Activated CD8-positive, alpha-beta memory T cell treated with anti-CD3 and anti-CD28 coated beads for 4 hours (primary cell): ENCODE measurements at places on chromosomes 11 and 22.
A peak's percentile ranks its signal among the peaks of the same experiment; 100 is the strongest.

DNA sequence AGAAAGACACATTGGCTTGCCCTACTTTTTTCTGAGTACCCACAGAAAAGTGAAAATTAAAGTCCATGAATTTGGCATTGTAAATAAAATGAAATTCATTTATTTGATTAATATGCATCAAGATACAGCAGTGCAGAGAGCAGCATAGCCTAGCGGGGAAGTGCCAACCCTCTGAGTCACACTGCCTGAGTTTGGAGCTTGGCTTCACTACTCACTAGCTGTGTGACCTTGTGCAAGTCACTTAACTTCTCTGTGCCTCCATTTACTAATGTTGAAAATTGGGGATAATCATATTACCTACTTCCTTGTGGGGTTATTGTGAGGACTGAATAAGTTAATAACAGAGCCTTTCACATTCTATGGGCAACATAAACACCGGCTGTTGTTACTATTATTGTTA is 111.5 kb upstream of the CSNK2A3 start:
- no peak for DNase-seq

DNA sequence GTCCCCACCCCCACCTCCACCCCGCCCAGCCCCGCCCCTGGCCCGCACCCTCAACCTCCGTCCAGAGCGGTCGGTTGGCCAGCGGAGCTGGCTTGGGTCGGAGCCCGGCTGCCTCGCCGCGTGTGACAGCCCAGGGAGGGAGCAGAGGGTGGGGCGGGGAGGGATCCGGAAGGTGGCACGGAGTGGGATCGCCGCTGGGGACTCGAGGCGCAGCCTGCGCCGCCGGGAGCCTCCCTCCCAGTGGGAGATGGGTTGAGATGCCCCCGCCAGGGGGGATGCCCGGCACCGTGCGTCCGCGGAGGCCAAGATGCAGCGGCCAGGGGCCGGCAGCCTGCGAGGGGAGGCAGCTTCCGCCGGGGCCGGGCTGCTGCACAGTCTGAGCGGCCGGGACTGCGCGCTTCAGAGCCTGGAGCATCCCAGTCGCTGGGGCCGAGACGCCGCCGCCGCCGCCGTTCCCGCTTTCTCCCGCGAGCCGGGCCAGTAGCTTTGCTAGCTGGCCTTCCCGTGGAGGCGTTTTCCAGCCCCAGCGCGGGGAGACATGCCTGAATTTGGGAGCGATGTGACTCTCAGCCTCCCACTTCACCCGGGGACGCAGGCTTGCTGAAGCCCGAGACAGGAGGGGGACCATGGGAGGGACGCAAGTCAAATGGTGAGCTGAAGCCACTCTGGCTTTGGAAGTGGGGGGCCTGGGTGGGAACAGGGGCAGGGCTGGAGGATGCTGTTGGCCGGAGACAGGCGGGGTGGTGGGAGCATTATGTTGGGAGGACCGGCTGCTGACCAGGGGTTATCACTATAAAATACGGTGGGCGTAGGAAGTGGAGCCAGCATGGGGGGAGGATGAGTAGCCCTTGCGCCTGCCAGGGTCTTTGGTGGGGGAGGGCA is 40.2 kb downstream of the DIXDC1 start:
- DNase-seq: no peak

DNA sequence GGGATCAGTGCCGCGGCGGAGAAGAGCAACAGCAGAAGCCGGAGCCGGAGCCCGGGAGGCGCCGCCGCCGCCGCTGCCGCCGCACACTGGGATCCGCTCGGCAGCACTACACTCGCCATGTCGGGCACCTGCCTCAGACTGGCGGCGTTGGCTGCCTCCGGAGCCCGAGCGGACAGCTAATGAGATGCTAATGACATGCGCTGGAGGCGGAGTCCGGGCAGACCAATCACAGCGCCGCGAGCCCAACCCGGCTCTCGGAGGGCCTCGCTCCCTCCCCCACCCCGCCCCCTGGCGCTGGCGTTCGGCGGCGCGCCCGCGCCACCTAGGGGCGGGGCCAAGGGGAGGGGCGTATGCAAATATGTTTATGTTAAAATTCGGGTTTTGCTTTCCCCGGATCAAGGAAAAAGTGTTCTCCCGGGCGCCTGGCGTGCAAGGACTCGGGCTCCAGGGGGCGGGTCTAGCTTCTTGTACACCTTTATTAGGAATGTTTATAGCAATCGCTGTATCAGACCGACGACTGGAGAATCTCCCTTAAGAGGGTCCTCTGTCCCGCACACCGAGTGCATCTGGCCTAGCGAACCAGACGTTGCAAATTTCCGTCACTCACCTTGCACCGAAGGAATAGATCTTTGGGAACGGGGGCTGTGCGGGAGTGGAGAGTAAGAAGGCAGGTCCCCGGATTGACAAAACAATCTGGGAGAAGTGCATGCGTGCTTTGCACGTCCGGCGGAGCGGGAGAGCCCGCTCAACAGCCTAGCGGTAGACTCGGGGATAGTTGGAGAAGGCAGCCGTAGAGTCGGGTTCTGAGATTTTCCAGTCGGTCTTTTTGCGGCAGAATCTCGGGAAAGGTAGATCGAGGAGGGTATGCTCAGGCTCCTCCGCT is at the start of gene CADM1:
TSS of gene CADM1 (minus strand) at position 140 of the 883 bp plus-strand sequence.
- peak; percentile 68 for DNase-seq

DNA sequence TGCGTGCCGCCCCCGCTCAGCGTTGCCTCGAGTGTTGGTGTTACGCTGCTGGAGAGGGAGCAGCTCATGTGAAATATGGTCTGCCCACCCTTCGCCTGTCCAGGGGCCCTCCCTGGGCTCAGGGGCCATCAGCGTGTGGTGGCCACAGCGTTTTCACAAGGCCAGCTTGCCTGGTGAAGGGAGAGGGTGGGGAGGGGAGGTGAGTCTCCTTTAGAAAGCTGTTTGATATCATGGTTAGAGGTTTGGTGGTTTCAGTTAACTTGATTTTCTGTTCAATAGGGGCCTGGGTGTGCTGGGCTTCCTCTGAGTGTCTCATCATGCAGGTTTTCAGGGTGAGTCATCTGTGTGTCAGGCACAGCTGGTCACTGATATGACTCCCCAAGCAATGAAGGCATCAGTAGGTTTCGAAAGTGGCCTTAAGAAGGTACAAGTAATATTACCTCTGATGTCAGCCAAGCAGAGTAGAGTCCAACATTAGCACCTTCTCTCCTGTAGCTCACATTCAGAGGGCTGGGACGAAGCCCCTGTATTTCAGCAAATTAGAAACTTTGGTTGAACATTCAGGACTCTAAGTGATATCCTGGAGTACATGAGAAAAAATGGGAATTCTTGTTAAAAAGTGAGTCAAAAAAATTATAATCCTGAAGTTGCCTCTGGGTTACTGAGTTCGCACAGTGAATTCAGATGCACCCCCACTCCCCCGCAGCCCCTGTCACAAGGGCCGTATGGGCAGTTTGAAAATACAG is 172.5 kb downstream of the TBC1D22A start:
- DNase-seq: no peak

DNA sequence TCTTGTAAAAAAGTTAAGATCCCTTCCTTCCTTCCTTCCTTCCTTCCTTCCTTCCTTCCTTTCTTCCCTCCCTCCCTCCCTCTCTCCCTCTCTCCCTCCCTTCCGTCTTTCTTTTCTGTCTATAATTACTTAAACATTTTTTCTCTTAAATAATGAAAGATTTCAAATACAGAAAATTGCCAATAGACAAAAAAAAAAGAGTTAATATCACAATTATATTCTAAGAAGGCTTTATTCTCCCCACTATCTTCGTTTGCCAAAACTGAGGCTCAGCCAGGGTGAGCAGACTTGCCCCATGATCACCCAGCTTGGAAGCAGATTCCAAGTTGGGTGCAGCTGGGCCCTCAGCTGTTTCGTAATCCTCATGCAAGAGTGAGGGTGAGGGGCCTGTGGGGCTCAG is 327 bp upstream of the CACNA1I start:
- DNase-seq: no peak

DNA sequence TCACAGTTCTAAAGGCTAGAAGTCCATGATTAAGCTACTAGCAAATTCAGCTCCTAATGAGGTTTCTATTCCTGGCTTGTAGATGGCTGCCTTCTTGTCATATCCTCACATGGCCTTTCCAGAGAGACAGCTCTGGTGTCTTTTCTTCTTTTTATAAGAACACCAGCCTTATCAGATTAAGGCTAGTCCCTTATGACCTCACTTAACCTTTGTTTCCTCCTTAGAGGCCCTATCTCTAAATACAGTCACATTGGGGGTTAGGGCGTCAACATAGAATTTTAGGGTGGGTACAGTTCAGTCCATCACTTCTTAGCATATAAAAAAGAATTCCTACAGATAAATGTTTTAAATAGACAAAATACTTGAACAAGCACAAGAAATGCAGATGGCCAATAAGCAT is 18.2 kb upstream of the CLPB start:
- no peak for DNase-seq

DNA sequence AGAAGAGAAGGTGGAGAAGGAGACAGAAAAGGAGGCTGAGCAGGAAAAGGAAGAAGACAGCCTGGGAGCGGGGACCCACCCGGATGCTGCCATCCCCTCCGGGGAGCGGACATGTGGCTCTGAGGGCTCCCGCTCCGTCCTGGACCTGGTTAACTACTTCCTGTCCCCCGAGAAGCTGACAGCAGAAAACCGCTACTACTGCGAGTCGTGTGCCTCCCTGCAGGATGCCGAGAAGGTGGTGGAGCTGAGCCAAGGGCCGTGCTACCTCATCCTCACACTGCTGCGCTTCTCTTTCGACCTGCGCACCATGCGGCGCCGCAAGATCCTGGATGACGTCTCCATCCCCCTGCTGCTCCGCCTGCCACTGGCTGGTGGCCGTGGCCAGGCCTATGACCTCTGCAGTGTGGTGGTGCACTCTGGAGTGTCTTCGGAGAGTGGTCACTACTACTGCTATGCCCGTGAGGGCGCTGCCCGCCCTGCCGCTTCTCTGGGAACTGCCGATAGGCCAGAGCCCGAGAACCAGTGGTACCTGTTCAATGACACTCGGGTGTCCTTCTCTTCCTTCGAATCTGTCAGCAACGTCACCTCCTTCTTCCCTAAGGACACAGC is 21.4 kb downstream of the USP35 start:
- DNase-seq: no peak

DNA sequence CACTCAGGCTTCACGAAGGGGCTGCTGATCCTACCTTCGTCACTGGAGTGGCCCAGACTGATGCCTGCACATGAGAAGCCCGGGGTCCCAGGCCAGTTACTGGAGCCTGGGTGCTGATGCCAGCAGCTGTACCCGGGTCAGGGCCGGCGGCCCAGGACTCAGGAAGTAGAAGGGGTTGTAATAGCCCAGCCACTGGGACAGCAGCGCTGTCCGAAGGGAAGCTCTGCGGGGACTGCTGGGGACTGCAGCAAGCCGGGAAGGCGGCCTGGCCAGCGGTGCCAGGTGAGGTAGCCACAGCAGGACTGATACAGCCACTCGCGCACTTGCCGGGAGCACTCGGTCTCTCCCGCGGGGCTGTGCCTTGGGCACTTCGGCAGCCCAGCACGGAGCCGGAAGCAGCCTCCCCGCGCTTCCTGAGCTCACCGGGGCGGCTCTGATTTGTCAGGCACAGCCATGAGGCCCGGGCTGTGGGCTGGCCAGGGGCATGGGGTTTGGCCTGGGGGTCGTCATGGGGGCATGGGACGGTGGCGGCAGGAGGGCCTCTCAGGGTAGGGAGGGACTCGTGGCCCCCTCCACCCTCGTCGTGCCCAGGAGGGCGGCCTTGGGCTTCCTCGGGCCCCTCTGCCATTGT is 13.9 kb upstream of the OR8K1 start:
- DNase-seq: no peak

DNA sequence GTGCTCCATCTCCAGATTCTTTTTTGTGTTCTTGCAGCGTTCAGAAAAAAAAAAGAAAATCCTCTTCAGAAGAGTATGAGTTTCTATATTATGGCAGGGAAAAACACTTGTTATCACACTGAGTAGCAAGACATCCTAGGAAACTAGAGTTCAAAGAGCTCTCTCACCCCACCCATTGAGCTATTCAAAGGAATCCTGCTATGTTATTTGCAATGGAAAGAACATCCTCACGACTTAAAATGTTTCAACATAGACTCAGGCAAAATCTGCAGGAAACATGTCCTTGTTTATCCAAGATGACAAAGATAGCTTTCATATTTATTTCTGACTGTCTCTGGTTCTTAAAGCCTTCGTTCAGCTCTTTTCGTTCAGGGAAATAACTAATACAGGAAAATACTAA is 331.6 kb upstream of the ANO5 start:
- DNase-seq: no peak

- no peak for DNase-seq
Observed at GRCh38 chr11:27317751-27318150, 45.3 kb downstream of the CCDC34 start.

DNA sequence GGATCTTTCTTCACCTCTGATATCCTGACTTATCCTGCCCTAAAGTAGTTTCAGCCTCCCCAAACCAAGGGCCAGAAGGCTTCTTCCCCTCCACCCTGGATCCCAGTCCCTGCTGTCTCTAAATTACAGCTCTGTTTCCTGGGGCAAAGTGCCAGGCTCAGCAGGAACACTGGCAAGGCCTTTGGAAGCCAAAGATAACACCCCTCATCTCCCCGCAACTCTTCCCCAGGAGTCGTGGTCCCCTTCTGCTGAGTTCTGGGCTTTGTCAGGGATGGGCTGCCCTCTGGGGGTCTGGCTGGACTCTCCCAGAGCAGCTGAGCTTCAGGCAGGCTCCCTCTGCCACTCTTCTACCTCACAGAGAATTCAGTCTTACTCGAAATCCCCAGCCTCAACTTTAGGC is 53.8 kb upstream of the AMPD3 start:
- no peak for DNase-seq

GRCh38 chr11:41309111-41309522 is 150.3 kb downstream of the LRRC4C start:
- no peak for DNase-seq

GRCh38 chr11:15830741-15831428 is 525.5 kb downstream of the SOX6 start:
- no peak for DNase-seq

- no peak for DNase-seq
Observed at GRCh38 chr11:10503777-10504480, 37.1 kb downstream of the RNF141 start.

GRCh38 chr11:3939211-3939610 is 83.7 kb downstream of the STIM1 start:
- DNase-seq: no peak

- no peak for DNase-seq
Observed at GRCh38 chr11:123545726-123546270, 108.6 kb downstream of the SCN3B start.

DNA sequence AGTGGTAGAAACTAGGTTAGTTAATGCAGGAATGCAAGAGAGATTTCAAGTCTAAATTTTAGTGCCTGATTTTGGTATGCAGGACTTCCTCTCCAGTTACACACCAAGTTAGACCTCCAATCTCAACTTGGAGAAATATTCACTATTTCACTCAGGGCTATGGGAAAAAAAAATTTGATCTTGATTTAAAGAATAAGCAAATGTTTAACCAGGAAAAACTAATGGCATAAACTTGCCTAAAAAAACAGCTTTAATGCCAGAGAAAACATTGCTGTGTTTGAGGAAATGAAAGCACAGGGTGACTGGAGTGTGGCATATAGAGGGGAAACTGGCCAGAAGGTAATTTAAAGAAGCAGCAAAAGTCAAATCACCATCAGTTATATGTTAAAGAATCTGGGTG is 575.4 kb upstream of the LRRC4C start:
- DNase-seq: no peak

- no peak for DNase-seq
Observed at GRCh38 chr22:33747576-33748180, 172.6 kb downstream of the LARGE1 start.
